ENCODE measurements at places on chromosomes 1 and 21.
A peak's percentile ranks its signal among the peaks of the same experiment; 100 is the strongest.

GRCh38 chr1:82567348-82567747 lies 766.6 kb downstream of the ADGRL2 start:
- DNase-seq, result no peak

- DNase-seq, result no peak
Observed at GRCh38 chr1:149945206-149945605, 8.5 kb upstream of the MTMR11 start.

DNA sequence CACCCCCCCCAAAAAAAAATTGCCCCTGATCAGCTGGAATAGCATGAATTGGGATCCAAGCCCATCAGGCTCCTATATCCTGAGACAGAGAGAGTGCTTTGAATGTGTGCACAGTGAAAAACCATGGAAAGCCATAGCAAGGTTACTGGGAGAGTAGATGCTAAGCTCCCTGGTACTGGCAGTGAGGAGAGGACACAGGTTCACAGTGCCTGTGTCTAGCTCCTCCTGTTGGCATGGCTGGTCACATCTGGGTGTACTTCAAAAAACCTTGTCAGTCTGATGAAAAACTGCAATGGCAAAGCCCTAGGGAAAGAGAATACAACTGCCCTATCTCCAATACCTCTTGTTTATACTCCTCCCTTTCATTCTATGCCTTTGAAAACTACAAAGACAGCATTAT lies 12.9 kb downstream of the COPA start:
- DNase-seq, result no peak

DNA sequence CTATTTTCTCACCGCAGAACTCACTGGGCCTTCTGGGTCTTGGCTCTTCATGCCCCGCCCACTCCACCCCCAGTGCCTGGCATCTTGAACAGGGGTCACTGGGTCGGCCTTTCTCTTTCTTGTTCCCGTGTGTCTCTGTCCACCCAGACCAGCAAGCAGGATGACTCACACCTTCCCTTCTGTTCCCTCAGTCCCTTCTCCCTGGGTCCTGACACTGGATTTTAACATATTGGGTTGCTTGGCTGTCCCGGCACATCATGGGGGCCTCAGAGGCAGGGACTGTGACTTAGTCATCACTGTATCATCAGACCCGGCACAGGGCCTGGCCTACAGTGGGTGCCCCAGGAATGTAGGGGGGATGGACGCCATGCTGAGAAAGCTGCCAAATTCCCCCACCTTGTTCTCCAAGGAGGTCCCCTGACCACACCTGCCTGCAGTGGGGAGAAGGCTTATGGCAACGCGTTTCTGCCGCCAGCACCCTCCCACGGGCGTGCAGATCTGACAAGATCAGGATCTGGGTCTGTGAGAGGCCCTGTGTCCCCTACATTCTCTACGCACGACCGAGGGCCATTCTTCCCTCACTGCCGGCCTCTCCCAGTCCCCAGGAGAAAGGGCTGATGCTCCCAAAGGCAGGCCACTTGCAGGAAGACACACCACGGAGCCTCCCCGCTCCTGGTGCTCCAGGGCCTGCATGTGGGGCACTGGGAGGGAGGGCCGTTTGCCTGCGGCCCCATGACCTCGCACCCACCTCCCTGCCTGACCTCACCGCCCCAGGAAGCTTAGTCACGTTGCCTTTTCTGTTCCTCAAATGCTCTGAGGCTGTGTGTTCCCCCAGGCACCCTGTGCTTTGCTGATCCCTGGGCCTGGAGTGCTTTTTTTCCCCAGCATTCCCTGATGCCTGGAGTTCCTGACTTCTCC lies 157.2 kb upstream of the TMEM51 start:
- no peak for DNase-seq

- no peak for DNase-seq
Observed at GRCh38 chr1:51901151-51901550, 22.6 kb upstream of the NRDC start.

GRCh38 chr1:71565262-71565661 lies 484.4 kb upstream of the ZRANB2 start:
- DNase-seq, result peak; percentile 35

DNA sequence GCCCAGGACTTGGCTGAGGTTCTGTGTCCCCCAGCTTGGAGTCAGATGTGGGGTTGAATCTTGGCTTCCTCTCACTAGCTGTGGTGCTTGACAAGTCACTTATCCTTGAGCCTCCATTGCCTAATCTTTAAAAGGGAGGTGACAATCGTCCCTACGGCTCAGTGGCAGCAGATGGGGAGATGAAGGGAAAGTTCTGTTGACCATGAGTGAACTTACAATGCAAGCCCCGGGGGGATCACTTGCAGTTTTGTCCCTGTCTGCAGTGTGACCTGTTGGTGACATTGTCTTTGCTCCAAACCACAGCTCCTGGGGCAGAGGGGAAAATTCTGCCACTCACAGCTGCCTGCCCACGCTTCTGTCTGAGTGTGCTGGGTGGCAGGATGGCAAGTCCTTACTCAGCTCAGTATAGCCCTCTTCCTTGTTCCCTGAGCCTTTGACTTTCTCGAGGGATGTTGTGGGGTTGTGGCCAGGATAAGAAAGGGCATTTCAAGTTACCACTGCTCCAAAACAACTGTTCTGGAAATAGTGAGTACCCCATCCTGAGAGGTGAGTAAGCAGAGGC lies 1.7 kb downstream of the PCSK9 start:
- no peak for DNase-seq

DNA sequence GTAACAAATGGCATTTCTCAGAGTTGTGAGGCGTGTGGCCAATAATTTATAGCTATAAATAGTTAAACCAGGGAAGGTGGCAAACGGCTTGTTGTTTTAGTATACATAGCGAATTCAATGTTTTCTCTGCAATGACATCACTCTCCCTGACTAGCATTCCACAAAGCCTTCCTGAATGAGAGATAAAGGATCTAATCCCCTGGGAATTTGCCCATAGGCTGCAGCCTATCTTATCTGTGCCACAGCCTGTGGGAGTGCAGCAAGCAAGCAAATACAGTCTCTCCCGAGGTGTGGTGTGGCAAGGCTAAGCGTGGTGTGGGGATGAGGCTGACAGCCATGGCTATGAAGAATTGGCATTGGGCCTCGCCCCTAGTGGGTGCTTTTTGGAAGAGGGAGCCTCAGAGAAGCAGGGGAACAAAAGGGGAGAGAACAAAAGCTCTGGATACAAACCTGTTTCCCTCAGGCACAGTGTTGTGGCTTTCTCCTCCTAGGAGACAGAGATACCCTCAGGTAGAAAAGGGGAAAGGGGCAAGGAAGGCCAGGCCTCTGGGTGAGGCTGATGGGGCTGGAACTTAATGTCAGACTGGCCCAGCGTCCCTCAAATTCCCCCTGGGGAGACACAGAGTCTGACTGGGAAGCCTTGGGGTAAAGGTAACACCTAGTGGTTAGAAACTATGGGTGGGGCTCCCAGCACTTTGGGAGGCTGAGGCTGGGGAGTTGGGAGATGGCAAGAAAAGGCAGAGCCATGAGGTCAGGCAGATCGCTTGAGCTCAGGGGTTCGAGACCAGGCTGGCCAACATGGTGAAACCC lies 8.9 kb downstream of the TAGLN2 start:
- peak; percentile 55 for DNase-seq

- no peak for DNase-seq
Observed at GRCh38 chr1:108063703-108064102, 98.7 kb upstream of the VAV3 start.

DNA sequence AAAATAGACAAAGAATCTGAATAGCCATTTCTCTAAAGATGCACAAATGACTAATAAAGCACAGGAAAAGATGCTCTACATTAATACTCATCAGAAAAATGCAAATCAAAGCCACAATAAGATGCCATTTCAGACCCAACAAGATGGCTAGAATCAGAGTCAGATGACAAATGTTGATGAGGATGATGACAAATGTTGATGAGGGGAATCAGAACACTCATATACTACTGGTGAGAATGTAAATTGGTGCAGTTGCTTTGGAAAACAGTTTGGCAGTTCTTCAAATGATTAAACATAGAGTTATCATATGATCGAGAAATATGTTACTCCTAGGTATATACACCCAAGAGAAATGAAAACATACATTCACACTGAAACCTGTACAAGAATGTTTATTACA lies 33.9 kb downstream of the LRRC40 start:
- DNase-seq, result no peak

DNA sequence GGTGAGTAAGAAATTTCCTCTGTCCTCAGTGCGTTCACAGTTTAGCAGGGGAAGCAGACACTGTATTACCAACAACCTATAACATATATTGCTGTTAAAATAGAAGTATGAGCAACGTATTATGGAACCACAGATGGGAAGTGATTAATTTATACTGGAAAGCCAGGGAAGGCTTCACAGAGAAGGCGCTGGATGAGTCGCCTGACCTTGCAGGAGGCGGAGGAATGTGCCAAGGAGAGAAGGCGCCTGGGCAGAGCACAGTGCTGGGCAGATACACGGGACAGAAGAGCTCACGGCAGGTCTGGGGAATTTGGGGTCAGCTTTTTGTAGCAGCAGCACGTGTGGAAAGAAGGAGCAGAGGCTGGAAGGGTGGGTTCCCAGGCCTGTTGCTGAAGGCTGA lies 116.3 kb downstream of the DHRS3 start:
- no peak for DNase-seq

- DNase-seq, result peak; percentile 54
Observed at GRCh38 chr1:118360817-118361216, 175.8 kb upstream of the SPAG17 start.

GRCh38 chr1:33000427-33001026 lies 35.9 kb upstream of the RNF19B start:
- DNase-seq, result no peak

DNA sequence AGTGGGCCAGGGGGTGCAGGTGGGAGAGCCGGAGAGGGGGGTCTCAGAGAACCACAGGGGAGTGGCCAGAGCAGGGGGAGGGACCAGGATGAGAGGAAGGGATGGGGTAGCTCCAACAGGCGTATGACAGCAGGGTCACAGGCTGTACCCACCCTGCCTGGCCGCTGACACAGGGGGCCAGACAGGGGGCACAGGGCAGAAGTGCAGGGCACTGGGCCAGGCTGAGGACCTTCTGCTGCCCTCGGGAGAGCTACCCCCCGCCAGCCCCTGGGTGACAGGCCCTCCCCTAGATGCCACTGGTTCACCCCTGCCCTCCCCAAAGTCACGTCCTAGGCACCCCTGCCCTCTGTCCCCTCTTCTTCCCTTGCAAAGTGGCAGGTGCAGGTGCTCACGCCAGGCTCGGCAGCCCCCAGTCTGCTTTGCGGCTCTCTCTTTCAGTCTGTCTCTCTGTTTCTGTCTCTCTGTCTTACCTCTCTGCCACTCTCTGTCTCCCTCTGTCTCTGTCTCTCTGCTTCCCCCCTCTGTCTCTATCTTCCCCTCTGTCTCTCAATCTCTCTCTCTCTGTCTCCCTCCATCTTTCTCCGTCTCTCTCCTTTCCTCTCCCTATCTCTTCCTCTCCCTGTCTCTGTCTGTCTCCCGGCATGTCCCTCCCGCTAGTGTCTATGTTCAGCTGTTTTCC lies 48.5 kb downstream of the WNT9A start:
- DNase-seq, result no peak

DNA sequence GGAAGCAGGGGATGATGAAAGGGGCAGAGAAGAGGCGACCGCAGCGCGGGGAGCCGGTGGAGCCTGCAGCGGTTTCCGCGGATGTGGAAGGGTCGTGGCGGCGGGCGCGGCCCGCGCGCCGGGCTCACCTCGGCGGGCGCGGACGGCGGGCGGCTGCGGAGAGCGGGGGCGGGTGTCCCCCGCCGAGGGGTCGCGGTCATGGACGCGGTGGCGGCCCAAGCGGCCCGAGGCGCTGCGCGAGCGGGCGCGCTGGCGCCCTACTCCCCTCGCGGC lies 572 bp downstream of the LPGAT1 start:
- no peak for DNase-seq

- no peak for DNase-seq
Observed at GRCh38 chr1:117681093-117681900, 75.4 kb downstream of the TENT5C start.

DNA sequence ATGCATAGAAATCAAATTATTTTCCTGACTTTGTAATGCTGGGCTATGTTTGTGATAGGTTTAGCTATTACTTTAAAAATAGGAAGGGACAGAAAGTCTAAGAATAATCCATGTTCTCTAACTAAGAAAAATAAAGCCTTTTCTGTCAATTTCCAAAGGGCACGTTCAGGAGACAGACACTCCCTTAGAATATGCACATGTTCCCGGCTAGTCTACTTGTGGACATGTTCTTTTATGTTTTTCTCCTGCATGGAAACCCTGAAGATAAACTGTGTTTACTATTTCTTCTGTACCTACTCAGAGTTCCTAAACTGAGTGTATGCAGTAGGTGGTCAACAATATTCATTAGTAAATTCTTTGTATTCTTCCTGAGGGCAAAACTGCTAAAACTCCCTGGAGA lies 12.5 kb downstream of the PSMB4 start:
- no peak for DNase-seq

- no peak for DNase-seq
Observed at GRCh38 chr1:23152966-23153684, 15.5 kb downstream of the LUZP1 start.

DNA sequence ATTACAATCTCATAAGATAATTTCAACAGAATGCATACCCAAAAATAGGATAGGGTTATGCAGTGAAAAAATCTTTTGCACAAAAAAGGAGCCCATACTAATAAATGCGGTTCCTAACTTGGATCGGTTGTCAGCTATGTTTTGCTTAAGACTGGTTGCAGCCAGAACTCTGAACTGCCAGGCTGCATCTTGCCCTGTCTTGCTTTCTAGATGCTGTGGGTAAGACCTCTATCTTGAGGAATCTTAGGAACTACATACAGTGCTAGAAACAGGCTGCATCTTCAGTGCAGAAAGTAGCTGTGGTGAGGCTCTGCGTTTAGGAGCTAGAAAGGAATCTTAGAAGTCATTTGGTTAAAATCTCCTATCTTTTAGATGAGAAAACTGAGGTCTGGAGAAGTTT lies 45.6 kb upstream of the PLA2G4A start:
- no peak for DNase-seq

GRCh38 chr1:84709131-84709530 lies 18.9 kb upstream of the SSX2IP start:
- DNase-seq, result no peak

DNA sequence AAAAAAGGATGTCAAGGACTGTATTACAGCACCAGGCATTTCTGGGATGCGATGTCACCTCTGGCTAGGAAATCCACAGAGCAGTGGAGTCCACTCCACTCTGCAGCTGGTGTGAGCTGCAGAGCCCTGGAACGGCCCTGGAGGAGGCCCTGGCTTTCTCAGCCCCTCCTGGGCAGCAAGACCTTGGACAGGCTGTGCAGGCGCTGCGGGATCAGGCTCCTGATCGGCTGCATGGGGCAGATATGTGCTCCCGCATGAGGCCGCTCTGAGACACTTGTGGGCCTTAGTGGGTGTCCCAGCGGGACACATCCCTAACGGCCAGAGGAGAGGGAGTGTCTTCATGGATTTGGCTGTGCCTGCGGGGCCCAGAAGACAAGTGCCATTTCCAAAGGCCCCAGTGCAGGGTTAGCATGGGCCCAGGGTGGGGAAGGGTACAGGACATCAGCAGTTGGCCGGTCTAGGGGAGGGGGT lies 6.2 kb downstream of the DNMT3L start:
- DNase-seq, result no peak

- DNase-seq, result no peak
Observed at GRCh38 chr1:111006556-111006955, 42.8 kb upstream of the LRIF1 start.

DNA sequence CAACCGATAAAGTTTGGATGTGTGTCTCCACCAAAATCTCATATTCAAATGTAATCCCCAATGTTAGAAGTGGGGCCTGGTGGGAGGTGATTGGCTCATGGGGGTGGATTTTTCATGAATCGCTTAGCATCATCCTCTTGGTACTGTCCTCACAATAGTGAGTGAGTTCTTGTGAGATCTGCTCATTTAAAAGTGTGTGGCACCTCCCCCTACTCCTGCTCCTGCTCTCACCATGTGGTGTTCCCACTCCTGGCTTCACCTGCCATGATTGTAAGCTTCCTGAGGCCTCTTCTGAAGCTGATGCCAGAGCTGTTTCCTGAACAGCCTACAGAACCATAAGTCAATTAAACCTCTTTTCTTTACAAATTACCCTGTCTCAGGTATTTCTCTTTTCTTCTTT lies 28.2 kb upstream of the PRDX6 start:
- DNase-seq, result no peak

Measured in AG09309 (cell line).